ENCODE measurements at places on chromosomes 4 and X. TPM values are rescaled to one million over a fixed set of nuclear protein-coding genes. Genes with fewer than 3 reads are reported as not detected.

- DNase-seq = no peak
Observed at GRCh38 chr4:160141206-160141605, 1038.3 kb downstream of the RAPGEF2 start.

Gene PLK4
- total RNA-seq = 24.1 TPM

DNA sequence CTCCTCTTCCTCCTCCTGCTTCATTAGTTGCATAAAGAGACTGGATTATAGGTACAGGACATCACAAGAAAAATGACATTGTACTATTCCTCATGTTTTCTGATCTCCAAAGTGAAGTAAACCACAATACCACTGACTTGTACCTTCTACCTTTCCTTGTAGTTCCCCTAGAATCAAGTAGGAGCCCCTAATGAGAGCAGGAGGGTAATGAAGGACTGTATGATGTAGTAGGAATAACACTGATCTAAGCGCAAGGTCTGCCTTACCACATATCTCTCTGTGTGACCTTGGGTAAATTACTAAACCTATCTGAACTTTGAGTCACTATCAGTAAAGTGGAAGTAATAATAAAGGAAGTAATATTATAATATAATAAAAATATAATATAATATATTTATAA, 3.6 kb downstream of the VSIG4 start:
- DNase-seq = no peak

DNA sequence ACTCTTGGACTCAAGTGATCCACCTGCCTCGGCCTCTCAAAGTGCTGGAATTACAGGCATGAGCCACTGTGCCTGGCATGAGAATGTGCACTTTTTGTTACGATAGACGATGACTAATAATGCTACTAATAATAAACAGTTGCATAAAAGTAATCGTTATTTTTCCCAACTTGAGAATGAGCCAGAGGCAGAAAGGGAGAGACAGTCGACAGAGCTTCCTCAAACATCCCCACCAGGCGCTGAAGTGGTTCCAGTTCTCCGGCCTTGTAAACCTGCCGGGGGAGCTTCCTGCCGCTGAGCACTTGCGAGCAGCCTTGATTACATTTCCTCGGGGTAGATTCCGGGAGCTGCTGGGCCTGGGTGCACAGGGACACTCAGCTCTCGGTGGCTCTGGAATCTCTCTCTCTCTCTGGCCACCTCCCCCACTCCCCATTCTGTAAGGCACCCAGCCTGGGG, 8.9 kb upstream of the HTRA3 start:
- no peak for DNase-seq

DNA sequence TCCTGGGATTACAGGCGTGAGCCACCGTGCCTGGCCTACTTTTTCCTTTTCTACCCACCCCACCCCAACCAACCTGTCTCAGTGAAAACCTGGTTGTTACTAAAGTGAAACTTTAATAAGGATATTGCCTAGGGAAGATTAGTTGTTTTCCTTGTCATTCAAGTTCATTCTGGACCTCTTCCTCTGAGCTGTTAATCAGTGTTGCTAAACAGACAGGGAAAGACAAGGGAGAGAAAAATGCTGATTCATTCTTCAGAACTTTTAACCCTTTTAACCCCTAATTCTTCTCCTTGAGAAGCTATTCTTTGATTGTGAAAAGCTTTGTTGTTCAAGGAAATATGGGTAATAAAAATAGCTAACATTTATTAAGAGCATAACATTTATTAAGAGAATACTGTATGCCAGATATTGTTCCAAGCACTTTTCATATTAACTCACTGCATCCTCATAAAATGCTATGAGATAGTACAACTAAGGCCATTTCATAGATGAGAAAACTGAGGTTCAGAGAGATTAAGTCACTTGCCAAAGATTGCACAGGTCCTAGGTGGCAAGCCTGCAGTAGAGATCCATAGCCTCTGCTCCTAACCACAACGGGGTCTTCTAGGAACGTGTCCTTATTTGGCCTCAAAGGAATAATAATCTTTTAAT, 34.8 kb downstream of the OSTC start:
- DNase-seq = no peak

DNA sequence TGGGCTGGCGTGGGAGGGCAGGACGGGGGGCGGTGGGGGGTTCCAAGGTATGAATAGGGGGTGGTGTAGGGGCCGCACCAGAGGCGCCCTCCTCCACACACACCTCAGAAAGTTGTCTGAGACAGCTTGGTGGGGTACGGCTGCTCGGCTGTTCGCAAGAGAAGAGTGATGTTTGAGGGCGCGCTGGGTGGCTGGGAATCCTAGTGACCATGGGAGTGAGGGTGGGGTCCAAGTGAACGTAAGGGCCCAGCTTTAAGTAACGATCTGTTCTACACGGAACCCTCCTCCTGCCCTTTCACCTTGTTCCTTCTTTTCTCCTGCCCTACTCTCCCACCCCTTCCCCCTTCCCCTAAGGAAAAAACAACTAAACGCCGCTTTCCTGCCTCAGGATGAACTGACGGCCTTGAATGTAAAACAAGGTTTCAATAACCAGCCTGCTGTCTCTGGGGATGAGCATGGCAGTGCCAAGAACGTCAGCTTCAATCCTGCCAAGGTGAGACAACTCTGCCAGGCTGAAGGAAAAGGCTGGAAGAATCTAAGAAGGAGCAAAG, 664 bp downstream of the MED12 start:
- no peak for DNase-seq

DNA sequence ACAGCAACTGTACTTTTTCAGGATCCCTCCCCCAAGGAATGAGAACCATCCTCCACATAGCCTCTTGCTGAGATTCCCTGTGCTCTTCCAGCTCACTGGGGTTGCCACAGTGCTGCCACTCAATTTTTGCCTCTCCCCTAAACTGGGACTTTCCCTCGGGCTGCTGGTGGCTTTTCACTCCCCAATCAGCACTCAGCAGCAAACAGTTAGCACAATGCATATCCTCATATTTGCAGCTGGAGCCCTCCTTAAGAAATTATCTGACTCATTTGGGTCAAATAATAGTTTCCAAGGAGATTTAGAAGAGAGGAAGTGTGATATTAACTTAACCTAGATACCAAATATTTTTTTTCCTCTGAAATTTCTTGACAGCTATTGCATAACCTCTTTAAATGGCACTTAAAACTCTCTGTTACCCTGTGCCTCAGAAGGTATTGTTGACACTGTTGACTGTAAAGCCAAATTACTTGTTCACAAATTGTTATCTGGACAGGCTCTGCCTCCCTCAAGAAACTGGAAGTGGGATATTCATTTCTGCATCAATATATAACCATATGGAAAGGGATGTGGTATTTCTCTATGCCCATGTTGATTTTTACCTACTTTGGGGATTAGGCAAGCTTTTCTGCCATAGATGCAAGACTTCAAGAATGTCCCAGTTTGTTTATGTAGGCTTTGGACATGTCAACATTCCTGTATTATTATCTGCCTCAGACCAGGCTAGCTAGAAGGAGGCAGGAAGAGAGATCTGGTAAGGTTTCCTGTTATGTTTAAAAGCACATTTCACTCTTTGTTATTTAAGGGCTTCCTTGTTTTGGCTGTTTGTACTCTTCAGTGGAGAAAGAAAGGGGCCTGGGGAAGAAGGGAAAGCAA, 58.0 kb downstream of the SEPTIN11 start:
- peak; percentile 10 for DNase-seq

GRCh38 chrX:103624111-103624510, 4.7 kb upstream of the TCEAL1 start:
- DNase-seq = no peak

- no peak for DNase-seq
Observed at GRCh38 chr4:89579771-89580170, 257.2 kb downstream of the SNCA start.

DNA sequence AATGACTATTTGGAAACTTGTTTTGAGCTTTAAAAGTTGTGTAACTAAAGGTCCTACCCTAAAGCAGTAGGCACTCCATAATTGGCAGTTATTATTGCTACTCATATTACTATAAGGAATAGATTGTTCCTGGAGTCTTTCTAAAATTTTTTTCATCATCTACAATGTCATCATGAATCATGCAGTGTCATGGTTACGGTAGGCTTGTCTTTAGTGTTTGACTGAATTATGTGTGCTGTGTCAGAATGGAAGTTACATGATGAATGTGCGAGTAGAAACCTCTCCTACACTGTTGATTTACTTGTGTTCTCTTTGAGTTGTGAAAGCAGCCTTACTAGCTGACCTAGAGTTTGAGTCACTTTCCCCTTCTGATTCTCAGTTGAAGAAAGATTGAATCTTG, 1099.9 kb downstream of the RAPGEF2 start:
- DNase-seq = no peak

Gene TKTL2
- not detected for total RNA-seq

DNA sequence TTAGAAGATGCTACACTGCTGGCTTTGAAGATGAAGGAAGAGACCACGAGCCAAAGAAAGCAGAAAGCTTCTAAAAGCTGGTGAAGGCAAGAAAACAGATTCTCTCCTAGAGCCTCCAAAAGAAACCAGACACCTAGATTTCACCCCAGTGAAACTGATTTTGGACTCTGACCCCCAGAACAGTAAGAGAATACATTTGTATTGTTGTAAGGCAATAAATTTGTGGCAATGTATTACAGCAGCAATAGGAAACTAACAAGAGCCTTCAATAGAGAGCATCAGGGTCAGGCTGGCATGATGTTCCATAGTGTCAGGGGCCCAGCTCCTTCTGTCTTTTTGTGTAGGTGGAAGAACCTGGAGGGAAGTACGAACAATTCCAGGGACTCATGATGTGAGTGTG, 6.0 kb upstream of the TEC start:
- DNase-seq = no peak

DNA sequence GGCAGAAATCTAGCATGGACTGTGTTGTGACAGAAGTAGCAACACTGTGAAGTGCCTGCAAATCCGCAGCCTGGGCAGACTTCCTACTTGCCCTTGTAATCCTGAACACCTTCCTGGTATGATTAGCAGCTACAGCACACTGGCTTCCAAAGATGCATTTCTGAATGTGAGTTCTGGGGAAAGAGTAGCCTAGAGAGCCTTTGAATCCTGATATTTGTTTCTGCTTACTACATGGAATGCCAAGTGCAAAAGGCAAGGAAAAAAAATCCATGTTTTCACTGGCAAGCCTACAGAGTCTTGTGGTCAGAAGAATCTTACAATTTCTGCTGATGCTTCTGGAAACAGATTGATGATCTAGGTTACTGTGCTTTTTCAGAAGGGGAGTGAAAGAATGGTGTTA, 223.7 kb downstream of the COL25A1 start:
- DNase-seq = no peak

Gene MAGEE2
- not detected for total RNA-seq

All from H7 (cell line).